ENCODE measurements at places on chromosomes 13 and 19.

GRCh38 chr19:14446336-14447036, 13.4 kb downstream of the PKN1 start:
- DNase-seq, result no peak

- no peak for DNase-seq
Measured at GRCh38 chr19:56946159-56946558, 105.6 kb upstream of the PEG3 start.

DNA sequence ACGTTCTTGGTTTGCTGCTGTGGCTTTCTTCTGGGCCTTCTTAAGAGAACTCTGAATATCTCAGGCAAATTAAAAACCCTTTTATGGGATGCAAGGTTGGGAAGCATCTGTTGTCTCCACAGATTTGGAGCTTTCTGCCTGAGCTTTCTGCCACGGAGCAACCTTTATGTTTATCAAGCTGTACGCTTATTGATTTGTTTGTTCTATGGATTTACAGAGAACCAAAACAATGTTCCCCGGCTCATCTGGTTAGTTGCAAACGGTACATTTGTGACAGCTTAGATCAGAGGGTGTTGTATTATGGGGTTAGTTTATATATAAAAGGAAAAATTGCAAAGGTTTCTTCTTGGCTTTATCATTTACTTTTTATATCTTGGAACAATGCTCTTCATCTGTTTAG, 479.6 kb downstream of the DIAPH3 start:
- DNase-seq, result no peak

- DNase-seq, result no peak
Measured at GRCh38 chr19:32404933-32405430, 588 bp upstream of the DPY19L3 start.

DNA sequence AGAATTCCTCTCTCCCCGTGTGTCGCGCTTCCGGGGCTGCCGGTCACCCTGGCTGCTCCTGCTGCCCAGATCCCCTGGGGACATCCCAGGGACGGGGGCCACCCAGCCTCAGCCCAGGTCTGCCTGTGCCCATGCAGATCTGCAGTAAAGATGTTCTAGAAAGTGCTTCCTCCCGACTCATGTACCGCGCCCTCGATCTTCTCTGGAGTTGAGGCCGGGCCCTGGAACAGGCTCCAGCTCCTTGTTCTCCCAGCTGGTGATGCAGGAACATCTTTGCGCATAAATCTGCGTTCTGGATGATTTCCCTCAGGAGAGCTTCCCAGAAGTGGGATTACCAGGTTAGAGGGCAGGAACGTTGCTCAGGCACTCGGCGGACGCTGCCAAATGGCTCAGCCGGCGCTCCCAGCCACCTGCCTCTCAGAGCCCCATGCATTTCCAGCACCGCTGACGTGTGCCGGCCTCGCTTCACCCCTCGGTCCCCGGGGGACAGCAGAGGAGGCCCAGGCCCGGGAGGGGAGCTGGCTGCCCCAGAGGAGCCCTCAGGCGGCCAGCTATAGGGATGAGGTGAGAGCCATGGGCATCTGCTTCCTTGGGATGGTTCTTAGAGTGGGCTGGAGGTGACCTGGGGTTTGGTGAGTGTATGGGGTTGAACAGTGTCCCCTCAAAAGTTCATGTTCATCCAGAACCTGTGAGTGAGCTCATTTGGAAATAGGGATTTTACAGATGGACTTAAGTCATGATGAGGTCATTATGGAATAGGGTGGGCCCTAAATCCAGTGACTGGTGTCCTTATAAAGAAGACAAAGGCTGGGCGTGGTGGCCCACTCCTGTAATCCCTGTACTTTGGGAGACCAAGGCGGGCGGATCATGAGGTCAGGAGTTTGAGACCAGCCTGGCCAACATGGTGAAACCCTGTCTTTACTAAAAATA, 42.6 kb downstream of the CRTC1 start:
- DNase-seq, result no peak

DNA sequence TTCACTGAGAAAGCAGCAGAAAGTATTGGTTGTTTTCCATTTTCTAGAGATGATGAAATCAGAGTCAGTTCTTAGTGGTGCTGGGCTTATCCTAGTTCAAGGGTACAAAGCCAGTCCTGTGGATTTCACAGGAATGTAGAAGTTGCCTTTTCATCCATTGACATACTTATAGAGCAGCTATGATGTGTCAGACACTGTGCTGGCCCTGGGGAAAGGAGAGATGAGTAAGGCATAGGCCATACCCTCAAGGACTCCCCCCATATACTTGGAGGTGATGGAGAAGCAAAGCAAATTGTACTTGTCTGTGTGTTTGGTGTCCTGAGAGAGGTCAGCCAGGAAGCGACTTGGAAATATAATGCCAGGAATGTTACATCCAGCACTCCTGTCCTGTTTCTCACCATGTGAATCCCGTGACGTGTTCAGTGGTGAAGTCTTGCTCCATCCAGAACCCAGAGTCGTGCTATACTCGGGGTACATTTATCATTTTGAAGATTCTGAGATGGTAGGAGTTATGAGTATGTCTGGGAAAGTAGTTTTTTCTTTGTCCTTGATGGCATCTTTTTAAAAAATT, 22.6 kb downstream of the ERCC5 start:
- DNase-seq, result no peak

DNA sequence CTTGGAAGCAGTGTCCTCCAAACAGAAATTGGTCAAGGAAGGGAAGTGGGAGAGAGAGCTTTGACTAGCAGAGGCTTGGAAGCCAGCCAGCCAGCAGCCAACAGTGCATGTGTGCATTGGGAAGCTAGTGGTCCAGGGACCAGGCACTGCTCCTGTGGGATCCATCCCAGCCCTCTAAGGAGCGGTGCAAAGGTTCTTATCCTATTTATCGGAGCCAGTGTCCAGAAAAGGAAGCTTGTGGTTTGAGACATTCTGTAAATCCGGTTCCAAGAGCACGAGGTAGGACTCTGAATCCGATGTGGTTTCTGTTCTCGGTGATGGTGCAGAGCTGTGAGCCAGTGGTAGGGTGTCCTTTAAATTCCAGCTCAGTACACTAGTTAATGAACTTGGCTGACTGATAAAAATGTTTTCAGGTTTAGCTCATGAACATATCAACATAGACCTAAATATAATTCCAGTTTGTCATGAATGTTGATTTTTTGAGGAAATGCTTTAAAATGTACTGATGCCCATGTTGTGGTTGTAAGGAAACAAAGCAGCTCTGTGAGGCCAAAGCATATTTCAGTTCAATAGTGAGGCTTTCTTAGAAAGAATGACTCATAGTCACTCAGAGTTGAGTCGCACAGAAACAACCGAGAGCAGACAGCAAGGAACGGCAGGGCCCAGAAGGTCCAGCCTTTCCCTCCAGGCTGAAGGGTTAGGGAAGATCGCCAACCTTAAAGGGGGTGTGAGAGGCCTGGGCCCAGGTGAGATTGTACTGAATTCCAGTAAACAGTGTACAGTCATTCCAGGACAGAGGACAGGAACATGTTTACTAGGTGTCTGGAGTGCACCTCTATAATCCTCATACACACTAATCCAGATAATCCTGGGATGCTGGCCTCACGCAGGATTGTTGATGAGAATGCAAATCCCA, 21.5 kb upstream of the GARRE1 start:
- DNase-seq, result no peak

- no peak for DNase-seq
Measured at GRCh38 chr19:49850221-49850486, 805 bp upstream of the PTOV1 start.

DNA sequence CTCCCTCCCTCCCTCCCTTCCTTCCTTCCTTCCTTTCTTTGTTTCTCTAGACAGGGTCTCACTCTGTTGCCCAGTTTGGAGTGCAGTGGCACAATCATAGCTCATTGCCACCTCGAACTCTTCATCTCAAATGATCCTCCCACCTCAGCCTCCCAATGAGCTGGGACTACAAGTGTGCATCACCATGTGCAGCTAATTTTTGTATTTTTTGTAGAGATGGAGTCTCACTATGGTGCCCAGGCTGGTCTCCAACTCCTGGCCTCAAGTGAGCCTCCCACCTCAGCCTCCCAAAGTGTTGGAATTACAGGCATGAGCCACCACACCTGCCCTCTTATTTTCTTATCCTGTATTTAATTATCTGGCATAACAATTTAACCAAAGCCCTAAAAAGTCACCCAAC, 4.4 kb downstream of the UPK1A start:
- DNase-seq, result no peak

DNA sequence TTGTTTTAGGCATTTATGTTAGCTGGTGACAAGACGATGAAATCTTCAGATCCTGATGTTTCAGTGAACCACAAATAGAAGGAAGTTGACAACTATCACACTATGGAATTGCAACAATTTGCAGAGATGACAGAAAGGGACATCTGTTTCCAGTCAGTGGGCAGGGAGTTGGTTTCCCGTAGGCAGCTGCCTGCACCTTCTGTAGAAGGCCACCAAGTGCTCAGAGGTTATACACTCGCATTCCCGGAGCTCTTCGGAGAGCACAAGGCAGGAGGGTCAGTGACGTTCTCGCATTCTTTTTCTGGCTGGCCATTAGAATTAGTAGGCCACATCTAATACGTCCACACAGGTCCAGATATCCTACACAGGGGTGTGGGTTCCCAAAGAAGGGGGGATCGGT, 129.4 kb downstream of the SHISA2 start:
- DNase-seq, result no peak

DNA sequence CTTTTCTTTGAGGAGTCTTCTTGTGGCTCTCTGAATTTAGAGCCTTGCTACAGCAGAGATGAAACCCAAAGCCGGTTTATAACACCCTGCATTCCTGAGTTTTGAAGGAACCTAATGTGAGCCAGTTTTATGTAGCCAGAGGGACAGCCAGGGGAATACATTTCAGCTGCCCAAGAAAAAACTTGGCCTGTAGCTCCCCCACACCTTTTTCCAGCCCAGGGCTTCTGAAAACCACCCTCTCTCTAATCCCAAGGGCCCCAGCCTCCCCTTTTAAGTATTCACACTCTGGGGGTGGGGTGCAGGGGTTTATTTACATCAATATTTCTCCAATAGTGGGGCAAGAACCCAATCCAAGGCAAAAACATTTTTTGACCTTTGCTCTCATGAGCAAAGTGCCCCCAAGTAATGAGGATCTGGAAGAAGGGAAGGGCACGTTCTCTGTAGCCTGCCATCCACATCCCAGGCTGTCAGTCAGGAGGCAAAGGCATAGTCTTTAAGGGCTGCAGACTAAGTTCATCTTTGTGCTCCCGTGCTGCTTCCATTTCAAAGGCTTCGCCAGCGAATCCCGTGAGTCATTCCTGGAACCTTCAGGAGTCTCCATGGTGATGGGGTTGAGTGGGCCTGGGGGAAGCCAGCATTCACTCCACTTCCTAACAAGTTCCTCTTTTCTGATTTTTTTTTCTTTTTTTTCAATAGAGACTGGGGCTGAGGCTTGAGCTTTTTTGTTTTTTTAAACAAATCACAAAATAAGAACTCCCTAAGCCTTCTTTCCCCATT, 33.2 kb upstream of the MEDAG start:
- DNase-seq, result no peak

- DNase-seq, result no peak
Measured at GRCh38 chr13:20499986-20500385, 25.7 kb downstream of the CRYL1 start.

DNA sequence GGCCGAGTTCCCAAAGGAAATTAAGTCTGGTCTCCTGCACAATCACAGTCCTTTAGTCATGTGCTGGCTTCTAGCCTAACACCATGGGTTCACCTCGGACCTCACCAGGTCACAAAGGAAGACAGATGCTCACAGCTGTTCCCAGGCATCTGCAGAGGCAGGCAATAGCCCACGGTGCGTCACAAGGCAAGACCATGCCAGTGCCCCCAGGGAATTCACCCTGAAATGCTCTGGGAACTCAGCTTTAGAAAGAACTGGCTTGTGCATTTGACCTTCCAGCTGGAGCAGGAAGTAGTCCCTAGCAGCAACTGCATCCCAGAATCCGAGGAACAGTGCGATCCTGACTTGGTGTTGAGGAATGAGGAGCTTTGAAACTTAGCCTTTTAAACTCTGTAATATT, 96.8 kb upstream of the WASF3 start:
- DNase-seq, result no peak

- DNase-seq, result no peak
Measured at GRCh38 chr13:102878481-102878880, 32.6 kb downstream of the ERCC5 start.

DNA sequence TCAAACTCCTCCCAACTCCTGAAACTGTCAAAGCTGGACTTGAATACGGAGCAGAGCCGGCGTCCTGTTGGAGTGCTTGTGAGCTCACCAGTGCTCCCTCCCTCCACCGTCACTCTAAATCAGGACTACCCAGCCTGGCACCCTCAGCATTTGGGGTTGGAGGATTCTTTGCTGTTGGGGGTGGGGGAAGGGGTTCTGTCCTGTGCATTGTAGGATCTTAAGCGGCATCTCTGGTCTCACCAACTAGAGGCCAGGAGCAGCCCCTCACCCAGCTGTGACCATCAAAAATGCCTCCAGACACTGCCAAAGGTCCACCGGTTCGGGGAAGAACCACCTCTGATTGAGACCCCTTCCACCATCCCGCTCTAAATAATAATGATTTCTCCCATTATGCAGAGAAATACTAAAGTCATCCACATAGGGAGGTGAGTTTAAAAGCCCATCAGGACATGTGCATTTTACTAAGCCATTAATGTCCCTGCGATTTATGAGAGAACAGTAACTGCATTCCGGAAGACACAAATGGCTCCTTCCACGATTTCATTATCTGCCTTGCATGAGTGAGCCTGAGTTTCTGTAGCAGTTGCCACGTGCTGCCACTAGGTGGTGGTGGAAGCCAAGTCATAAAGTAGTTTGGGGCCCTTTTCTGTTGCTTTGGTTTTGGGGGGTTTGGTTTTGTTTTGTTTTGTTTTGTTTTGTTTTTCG, 16.1 kb upstream of the USP29 start:
- peak; percentile 35 for DNase-seq

DNA sequence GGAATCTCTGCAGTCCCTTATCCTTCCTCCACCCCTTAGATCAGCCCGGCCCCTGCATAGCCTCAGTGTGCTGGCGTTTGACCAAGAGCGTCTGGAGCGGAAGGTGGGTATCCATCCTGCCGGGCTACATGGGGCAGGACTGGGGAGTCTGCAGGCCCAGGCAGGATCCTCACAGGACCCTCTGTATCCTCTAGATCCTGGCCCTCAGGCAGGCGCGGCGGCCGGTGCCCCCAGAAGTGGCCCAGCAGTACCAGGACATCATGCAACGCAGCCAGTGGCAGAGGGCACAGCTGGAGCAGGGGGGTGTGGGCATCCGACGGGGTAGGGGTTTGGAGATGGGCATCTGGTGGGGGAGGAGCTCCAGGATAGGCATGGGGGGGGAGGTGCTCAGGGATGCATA, 8.9 kb downstream of the PODNL1 start:
- DNase-seq, result no peak

GRCh38 chr19:16338470-16339360, 14.1 kb downstream of the KLF2 start:
- peak; percentile 36 for DNase-seq

- no peak for DNase-seq
Measured at GRCh38 chr13:67094952-67095351, 135.2 kb downstream of the PCDH9 start.

DNA sequence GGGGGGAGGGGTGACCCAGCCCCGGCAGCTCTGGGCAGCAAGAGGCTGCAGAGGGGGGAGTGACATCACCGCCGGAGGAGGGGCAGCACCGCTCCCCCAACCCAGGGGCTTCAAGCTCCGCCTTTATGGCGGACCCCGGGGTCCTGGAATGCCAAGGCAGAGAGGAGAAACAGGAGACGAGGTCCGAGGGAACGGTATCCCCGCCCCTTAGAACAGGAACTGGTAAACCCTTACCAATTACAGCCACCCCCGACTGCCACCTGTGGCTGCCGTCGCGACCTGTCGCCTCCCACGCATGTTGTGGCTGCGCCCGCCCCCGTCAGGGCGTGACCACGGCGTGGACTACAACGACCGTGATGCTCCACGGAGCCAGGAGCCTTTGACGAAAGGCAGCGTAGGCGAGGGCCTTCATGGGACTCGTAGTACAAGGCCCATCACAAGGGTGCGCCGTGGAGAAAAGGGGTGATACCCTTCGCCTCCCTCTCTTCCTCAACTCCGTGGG, 4.1 kb upstream of the KCNC3 start:
- peak; percentile 93 for DNase-seq

All from CD4-positive, alpha-beta T cell (primary cell).